NCI-H446 treated with DMSO at 0.1 percent for 48 hours (cell line): ENCODE measurements at places on chromosomes 2 and 18.

DNA sequence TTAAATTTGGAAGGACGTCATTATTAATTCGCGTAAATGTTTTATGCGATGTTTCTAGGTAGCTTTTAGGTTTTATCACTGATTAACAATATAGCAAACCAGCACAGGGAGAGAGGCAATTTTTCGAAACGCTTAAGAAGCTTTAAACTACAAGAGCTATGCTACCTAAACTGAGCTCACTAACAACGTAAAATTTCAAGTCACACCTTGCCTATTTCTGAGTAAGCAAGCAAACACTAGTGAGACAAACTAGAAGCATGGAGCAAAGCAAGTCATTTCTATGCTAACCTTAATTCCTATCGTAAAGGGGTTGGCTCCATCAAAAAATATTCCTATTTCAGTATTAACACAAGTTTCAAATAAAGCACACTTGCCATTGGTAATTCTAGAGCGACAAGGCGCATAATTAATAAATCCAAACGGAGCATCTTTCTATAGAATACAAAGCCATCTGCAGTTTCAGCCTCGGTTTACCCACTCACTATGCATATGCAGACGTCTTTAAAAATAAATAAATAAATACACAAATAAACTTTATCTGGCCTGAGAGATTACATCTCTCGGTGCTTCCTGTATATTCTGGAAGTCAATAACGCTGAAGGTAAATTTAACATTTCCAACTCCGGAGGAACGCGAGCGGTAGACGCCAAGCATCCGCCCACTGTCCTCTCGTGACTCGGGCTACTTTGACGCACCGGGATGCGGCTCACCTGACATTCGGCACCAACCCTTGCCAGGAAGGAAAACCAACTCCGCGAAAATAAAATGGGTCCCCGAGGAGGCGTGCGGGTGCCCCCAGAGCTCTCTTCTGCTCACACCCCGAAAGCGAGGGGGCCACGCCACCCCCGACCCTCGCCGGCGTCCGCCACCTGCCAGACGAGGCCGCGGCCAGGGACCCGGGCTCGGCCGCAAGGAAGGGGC is 947 bp downstream of the ITSN2 start:
- DNase-seq: no peak

- DNase-seq: no peak
Measured at GRCh38 chr2:186537019-186537418, 51.0 kb downstream of the ZC3H15 start.

DNA sequence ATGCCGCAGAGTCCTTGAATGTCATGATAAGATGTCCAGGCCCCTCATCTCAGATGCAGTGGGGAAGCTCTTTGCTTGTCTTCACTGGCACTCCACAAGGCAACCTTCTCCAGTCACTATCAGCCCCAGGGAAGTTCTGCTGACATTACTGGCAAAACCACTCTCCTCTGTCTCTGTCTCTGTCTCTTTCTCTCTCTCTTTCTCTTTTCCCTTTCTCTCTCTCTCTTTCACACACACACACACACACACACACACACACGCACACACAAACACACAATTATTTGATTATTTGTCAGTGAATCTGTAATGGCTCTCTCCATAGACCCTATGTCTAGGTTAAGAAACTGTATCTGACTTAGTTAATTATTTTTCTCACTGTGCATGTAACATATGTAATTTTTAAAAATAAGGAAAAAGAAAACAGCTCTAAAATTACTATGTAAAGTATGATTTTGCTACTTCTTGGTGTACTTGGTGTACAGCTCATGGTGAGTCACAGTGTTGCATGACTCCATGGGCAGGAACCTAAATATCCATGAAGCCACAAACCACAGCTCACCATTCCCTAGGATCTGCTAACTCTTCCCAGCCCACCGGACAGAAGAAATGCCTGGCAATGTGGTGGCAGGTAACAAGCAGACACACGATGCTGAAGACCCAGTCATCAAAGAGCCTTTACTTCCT is 594.9 kb upstream of the ID2 start:
- DNase-seq: no peak

DNA sequence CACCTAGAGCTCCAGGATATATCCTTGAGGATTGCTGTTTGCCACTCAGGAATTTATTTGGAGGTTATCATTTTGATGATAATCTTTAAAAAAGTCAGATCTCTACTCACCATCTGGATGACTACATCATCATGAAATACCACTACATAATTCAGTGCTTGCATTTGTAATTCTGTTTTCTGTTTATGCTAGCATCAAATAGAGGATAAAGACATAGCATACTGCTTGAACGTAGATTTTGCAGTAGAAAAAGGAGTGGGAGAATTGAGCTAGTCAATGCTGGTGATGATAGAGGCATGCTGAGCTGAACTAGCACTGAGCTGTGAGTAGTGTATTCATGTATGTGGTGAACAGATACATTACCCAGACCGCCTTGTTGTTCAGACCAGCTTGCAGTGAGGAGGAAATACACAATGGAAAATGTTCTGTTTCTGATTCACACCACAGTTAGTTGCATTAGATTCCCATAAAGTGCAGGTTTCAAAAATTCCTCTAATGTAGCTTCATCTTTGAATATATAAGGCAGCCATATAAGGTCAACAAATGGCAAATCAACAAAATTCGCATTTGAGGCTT is 68.8 kb upstream of the CDC42EP3 start:
- no peak for DNase-seq

DNA sequence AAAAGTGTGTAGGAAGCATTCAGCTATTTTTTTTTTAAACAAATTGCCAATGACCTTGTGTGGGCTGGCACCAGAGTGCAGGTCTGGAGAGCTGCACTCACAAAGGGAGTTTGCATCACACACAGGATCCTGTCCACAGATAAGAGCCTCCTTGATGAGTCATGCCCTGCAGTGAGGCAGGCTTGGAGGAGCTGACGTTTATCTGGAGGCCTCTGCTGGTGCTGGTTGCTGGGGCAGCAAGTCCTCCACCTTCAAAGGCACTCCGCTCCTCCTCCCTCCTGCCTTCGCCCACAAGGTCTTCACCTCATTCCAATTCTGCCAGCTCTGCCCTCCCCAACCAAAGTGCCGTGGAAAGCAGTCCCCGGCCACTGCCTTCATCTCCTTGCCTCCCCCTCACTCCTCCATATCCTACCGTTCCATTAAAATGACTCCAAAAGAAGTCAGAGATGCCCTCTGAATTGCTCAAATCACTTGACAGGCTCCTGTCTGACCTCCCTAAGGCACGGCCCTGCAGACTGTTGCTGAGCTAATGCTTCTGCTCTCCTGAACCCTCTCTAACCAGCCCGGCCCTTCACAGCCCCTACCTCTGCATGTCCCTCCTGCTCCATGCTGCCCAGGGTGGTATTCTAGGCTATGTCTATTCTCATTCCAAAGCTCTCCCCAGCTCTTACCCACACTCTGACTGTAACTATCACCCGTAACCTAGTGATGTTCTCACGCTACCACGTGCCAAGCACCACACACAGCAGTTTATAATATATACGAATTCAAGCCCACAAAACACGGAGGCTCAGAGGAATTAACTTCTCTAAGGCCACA is 30.9 kb downstream of the LONRF2 start:
- no peak for DNase-seq

DNA sequence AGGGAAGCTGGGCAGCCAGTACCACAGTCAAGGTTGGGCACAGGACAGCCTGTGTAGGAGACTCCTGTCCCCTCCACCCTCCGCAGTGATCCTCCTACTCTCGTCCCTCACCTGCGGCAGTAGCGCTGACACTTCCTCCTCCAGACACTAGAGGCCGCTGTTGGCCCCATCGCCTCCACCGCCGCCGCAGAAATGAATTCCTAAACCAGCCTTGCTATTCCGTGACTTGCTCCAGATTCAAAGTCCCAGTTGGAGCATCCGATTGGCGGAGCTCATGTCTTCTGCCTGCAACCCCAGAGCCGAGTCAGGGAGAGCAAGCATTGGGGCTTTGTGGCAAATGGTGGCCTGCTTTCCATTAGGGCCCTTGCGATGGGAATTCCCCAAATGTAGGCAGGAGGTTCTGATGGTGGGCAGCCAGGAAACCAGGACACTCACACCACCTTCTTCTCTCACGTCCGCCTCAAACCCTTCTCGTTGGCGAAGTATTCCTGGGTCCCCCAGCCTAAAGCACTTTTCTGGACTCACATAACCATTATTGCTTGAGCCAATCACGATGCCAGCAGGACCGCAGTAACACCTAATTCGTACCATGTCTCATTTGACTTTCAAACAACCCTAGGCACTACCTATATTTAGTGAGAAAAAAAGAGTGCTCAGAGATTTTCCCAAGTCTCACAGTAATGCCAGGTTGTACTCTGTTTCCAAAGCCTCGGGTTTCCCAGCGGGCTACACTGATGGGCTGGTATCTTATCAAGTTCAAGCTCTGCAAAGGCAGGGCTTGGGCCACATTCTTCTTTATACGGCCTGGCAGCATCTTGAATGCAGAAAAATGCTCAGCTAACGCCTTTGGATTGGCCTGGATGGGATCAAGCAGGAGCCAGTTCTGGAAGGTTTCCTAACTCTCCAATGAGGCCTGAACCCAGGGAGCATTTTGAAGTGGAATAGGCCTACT is 1.2 kb upstream of the DNAJB2 start:
- DNase-seq: peak; percentile 45

DNA sequence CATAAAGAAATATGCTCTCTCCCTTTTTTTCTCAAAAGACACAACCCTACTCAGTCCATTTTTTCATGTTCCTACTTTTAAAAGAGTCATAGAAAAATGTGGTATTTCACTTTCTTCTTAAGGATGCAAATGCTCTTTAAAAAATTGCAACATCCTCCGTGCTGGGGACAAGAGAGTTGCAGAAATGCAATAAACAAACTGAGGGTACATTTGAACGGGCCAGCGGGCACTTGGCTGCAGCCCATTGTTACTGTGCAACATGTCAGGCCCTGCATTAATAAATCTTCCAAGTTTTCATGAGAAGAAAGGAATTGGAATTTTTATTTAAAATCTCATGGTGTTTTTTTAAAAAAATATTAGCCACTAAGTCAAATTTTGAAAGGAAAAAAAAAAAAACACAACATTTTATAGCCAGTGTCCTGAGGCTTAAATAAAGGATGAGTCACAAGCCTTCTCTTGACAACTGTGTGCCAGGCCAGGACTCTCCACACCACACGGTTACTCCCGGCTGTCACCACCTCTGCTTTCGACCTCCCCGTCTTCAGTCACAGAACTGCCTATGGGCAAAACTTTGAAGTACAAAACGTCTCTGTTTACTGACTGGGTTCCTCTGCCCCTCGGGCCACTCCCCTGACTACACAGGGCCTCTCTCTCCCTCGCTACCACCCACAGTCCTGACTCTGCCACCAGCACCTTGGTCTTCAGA is 57.5 kb upstream of the MFF start:
- DNase-seq: no peak

- DNase-seq: no peak
Measured at GRCh38 chr18:44988821-44989587, 308.3 kb downstream of the SETBP1 start.

- no peak for DNase-seq
Measured at GRCh38 chr2:30157616-30158015, 10.8 kb downstream of the YPEL5 start.

DNA sequence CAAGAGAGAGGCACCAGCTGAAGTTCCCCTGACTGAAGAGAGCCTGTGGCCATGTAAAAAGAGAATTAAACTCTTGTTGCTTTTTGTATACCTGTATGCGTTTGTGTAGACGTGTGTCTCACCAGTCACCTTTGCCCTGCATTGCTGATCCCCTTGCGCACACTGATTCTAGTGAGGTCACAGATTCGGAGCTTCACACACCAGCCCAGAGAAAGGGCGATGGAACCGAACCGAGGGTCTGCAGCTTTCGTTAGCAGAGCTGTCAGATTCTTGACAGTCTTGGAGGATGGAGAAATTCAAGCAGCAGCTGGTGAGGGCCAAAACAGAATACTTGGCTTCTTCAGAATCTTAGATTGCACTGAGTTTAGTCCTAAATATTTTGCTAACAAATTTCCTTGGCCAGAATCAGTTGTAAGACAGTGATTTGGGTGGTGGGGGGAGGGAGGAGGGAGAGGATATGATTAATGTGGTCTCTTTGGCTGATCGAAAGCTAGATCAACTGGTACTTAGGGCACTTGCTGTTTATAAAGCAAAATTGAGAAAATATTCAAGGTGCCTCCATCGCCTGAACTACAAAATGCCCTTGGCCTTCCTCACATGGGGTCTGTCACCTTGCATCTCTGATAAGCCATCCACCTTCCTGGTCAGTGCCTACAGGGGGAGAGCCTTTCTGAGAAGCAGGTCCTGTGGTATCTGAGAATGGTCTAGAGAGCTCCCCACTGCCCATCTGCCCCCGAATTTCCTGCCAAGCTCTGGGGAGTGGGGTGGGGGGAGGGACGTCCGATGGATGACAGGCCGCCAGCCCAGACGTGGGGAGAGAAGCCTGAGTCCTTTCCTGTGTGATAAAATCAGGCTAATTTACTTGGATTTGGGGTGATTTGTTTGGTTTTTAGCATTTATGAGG is 123.5 kb downstream of the CABLES1 start:
- no peak for DNase-seq

- peak; percentile 18 for DNase-seq
Measured at GRCh38 chr2:69817729-69818501, 11.5 kb upstream of the GMCL1 start.

GRCh38 chr2:170298861-170299429 is 121.0 kb downstream of the MYO3B start:
- DNase-seq: peak; percentile 16

DNA sequence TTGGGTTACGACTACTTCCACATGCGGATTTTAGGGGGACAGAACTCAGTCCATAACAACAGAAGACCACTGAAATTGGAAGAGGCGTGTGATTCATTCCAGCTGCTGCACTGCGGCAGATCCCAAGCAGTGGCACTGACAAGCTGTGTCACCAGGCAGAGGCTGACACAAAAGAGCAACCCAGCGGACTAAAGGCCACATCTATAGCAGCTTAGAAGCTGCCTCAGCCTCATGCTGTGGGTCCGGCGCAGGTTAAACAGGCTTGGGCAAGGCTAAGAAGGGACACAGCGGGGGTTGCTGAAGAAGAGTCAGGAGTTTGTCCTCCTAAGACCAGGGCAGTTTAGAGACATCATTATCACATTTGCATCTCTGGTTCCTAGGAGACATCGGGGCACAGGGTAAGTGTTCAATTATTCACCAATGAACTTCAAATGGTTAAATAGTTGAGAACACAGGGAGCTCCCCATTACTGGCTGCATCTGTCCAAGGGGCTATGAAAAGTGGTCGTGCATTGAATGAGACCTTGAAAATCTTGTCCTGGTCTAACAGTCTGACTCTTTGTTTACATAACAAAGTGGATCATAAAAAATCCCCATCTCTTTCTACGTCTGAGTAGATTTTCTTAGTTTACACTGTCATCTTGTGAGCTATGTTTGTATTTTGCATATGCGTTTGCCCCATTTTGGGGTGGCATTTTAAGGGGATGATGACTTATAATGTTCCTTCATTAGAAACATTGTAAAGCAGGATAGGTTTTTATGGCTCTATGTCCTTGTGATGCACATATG is 162.3 kb upstream of the TRIB2 start:
- DNase-seq: no peak

DNA sequence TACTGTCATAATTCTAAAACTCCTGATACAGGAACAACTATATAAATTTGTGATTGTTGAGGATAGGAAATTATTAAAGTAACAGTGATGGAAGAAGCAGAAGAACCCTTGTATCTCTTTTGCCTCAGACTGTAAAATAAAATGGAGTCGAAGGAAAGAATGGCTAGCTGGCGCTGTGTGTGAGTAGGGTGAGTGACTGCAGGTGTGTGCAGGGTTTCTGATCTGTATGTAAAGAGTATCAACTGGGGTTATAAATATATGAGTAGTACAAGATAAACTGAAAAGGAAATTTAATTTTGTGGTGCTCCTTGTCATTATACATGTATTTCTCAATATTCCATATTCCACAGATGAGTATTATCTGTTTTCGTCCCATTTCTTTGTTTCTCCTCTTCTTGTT is 15.2 kb downstream of the POLI start:
- no peak for DNase-seq

- peak; percentile 57 for DNase-seq
Measured at GRCh38 chr2:138060301-138060635, 96.0 kb downstream of the HNMT start.
